ENCODE measurements at places on chromosomes 16 and 17.

GRCh38 chr17:10136258-10136981, 62.0 kb downstream of the GAS7 start:
- no peak for DNase-seq

DNA sequence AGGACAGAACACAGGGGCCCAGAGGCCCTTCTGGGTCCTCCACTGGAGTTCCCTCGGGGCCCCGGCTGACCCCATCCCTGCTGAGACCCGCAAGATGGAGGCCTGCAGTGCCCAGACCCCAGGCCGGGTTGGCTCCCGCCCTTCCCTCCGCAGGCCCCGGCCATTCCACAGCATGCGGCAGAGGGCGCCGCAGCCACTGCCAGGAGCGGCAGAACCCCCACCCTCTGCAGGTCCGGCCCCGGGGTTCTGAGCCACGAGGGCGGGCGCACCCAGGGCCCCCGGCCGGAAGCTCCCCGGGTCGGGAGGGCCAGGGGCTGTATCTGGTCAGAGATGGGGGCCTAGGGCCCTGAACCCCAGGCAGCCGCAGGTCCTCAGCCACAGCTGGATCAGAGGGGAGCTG, 2.4 kb upstream of the PERCC1 start:
- no peak for DNase-seq

- DNase-seq = no peak
These were observed 600.6 kb downstream of the KCNJ2 start for GRCh38 chr17:70769956-70770355.

DNA sequence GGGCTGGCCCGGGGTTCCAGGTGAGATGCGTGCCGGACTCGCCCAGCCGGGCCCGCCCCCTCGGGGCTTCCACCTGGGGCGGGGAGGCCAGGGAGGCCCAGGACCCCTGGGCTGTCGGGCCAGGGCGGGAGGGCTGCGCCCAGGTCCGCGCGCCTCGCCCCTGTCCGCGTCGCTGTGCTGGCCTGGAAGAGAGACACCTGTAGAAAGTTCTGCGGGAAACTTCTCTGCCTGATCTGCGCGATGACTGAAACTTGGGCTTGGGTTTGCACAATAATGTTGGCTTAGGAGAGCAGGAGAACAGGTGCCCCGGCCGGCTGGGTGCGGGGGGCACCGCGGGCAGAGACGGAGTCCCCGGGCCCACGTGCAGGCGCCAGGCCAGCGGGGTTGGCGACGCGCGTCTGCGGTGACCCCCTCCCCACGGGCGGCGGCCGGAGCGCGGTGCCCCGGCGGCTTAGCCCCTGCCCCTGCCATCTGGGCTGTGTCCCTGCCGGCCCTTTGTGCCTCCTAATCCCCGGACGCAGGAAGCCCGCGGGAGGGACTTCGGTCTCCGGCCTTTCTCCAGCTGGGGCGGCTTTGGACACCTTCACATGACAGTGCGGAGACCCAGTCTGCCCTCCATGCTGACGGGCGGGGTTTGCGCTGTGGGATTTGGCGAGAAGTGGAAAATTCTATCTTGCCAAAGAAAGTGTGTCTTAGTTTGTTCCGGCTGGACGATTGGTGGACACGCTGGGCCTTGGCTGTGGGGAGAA, 483 bp downstream of the LLGL2 start:
- no peak for DNase-seq

DNA sequence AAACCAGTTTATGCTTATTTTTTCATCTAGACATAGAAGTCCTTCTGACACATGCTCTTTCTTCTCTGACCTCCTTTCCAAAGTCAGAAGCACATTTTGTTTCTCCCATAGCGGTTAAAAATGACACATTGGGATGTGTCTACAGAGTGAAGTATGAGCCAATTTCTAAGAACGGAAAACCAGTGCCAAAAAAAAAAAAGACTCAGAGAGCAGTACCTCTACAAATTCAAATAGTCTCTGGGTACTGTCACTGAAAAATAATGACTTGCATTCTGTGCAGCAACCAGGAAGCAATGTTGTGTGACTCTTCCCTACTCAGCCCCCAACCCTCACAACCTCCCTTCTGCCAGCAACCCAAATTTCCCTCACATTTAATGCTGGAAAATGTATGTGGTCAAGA, 145.5 kb upstream of the PMFBP1 start:
- DNase-seq = no peak

GRCh38 chr17:62816282-62816839, 8.2 kb upstream of the MARCHF10 start:
- no peak for DNase-seq

DNA sequence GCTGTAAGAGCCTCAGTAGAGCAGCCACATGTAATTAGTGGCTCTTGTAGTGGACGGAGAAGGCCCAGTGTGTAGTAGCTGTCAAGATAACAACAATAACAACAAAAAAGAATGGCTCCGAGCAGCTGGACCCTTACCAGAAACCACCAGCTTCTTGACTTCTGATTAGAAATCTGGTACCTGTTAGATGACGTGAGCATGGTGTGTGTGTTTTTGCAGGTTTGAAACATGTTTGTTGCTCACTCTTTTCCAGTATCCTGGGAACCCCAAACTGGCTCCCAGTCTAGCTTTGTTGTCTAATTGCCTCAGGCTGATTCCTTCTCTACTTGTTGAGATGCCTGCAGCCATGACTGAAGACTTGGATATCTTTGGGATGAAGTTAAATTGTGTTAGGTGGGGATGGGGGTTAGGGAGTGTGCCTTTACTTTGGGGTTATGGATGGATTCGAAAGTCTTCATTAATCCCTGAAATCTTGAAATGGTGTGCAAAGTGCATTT, 21.0 kb downstream of the IGF2BP1 start:
- DNase-seq = no peak

DNA sequence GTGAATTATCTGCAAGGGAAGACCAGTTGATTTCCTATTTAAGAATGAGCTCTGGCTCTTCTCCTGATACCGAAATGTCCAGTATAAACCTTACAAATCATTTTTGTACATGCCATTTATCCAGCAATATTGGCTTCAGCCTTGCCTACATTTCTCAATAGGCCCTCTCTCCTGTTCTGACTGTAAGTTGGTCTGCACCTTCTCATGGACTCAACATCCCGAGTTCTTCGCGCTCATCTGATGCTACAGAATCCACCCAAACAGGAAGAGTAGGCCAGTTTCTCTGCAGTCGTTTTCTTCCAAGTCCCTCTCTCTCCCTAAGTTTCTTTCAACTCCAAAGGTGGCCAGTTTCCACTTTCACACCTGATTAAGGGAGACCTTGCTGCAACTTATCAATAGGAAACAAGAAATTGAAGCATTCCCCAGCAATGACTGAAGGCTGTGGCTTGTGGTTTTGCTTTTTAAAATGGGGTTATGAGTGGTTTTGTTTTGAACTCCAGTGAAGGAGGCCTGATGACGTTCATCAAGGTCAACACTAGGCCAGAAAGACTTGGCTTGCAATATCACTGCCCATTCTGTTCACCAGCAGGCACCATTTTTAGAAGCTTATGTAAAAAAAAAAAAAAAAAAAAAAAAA, 383.0 kb downstream of the MAF start:
- DNase-seq = no peak

- no peak for DNase-seq
These were observed 285.3 kb upstream of the IRX5 start for GRCh38 chr16:54645345-54645744.

DNA sequence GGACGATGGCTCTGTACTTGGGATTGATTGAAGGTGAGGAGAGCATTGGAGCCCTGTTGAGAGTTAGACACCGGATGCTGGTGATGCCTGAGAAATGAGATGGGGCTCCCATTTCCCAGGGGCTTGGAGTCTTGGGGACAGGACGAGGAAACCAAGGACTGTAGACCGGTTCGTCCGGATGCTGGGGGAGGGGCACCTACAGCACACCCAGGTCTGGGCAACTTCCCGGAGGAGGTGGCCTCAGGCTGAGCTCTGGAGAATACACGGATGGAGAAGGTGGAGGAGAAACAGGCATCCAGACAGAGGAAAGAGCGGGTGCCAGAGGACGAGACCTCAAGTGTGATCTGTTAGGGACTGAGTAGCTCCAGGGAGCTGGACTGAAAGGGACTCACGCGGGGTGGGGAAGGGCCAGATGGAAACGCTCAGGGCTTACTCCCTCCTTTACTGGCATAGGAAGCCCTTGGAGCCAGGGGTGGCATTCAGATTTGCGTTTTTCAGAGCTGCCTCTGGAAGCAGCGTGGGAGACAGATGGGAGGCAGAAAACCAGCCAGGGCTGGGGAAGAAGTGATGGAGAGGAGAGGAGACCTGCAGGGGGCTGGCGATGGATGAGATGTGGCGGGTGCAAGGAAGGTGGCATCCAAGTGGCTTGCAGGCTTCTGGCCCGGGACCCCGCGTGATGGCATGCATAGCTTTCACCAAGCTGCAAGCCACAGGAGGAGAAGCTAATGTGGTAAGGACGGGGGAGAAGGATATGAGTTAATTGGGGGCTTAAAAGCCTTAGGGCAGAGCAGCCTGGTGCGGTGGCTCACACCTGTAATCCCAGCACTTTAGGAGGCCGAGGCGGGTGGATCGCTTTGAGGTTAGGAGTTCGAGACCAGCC, 8.3 kb downstream of the C1QTNF1 start:
- no peak for DNase-seq

- DNase-seq = no peak
These were observed 14.8 kb upstream of the CDH11 start for GRCh38 chr16:65136681-65137080.

DNA sequence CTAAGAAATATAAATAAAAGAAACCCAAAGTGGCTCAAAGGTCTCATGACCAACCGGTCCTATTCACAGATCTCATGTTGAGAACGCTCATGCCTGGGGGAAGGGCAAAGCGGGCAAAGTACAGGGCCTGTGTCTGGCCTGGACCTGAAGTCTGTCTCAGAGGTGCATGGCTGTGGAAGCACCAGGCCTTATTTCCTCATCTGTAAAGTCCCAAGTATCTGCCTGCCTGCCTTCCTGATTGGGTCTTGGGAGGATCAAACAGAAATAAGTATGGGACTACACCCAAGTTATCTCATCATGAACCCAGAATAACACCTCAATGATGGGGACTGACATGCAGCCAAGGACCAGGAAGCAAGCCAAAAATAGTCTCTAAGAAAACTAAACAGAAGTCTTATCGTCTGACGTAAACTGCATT, 14.2 kb downstream of the AXIN2 start:
- DNase-seq = no peak

GRCh38 chr16:26827386-26827785, 239.3 kb upstream of the C16orf82 start:
- DNase-seq = no peak

DNA sequence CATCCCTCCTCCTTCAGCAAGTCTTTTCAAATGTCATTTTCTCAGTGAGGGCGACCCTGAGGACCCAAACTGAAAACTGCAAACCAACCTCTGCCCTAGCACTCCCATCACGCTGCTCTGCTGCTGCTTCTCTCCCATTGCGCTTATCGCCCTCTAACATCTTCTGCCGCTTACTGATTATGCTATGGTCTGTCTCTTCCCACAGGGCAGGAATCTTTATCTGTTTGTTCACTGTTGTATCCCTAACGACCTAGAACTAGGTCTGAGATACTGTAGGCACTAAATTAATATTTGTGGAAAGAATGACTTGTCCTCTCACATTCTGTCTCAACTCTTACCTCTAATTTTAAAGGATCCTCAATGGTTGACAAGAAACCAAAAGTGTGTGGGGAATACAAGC, 12.5 kb downstream of the ZSCAN32 start:
- DNase-seq = no peak

GRCh38 chr16:27499659-27500055, 50.1 kb downstream of the GTF3C1 start:
- DNase-seq = no peak

DNA sequence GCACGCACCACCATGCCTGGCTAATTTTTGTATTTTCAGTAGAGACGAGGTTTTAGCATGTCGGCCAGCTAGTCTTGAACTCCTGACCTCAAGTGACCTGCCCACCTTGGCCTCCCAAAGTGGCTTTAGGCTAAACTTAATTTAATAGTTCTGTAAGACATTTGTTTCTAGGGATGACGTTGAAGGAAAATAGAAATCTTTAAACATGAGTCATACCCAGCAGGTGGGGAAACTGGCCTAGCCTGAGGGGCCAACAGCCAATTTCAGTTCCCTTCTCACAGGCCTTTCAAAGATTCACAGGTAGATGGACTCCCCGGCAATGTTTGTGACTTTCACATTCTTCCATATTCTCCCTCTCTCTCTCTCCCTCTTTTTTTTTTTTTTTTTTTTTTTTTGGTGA, 18.1 kb upstream of the ITPRIPL2 start:
- DNase-seq = no peak

GRCh38 chr16:75044800-75045361, 46.1 kb downstream of the ZNRF1 start:
- DNase-seq = no peak

GRCh38 chr16:11972128-11972527, 4.4 kb upstream of the SNX29 start:
- DNase-seq = no peak

- DNase-seq = no peak
These were observed 14.6 kb downstream of the NUDT7 start for GRCh38 chr16:77736879-77737278.

GRCh38 chr17:46809110-46809571, 9.4 kb downstream of the WNT3 start:
- DNase-seq = no peak

GRCh38 chr16:82063456-82064082, 28.5 kb downstream of the HSD17B2 start:
- no peak for DNase-seq

DNA sequence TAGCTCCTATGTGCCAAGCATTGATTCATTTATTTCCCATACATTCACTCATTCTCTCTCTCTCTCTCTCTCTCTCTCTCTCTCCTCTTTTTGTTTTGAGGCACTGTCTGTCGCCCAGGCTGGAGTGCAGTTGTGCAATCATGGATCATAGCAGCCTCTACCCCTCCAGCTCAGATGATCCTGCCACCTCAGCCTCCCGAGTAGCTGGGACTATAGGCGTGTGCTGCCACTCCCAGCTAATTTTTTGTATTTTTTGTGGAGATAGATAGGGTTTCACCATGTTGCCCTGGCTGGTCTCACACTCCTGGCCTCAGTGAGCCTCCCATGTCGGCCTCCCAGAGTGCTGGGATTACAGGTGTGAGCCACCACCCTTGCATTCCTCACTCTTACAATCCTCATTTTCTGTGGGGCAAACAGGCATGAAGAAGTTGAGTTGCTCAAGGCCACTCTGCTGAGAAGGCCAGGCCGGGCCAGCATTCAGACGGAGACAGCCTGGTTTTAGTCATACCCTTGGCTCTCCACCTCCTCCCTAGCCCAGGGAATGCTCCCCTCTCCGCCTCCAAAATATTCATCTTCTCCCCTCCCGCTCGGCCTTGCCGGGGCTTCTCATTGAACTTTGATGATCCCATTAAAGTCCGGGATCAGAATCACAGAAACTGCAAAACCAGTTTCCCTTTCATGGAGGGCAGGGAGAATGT, 765 bp upstream of the PRM2 start:
- no peak for DNase-seq

- no peak for DNase-seq
These were observed 55.6 kb downstream of the TMC6 start for GRCh38 chr17:78072961-78073360.

DNA sequence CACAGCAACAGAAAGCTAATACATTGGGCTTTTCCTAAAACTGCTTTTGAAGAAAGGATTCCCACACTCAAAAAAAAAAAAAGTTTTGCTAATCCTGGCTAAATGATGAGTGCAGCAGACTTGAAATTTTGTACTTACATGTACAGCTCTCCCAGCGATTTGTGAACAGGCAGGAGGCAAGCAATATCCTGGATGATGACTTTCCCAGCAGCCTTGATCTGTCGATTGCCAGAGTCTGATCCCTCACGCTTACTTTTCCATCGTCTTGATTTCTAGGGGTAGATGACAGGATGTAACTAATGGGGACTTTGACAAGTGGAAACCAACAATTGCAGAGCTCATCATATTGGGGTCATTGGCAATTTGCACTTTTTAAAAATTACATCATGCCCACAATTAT, 91.4 kb downstream of the WDR59 start:
- DNase-seq = no peak

GRCh38 chr17:58974354-58974753, 132.3 kb downstream of the TRIM37 start:
- DNase-seq = no peak

Data from stimulated activated CD4-positive, alpha-beta T cell treated with anti-CD3 and anti-CD28 coated beads, Interleukin-1b, Interleukin-23, amount 100 ng/mL, for 1 hour (primary cell).